ENCODE measurements at places on chromosomes 7 and 10. TPM values are rescaled to one million over a fixed set of nuclear protein-coding genes. Genes with fewer than 3 reads are reported as not detected.

- no peak for DNase-seq
These were observed 9.4 kb downstream of the EBF3 start for GRCh38 chr10:129954492-129955315.

Gene NRCAM
- polyA plus RNA-seq, result not detected

GRCh38 chr7:78489476-78490240, 691.1 kb downstream of the PHTF2 start:
- DNase-seq, result no peak

- DNase-seq, result peak; percentile 27
These were observed 1.8 kb downstream of the LFNG start for GRCh38 chr7:2521341-2521745.

GRCh38 chr7:55255496-55256445, 109.4 kb upstream of the LANCL2 start:
- DNase-seq, result no peak

- no peak for DNase-seq
These were observed 8.5 kb downstream of the CALML5 start for GRCh38 chr10:5490698-5491464.

GRCh38 chr7:146331369-146331768, 214.8 kb downstream of the CNTNAP2 start:
- DNase-seq, result no peak

DNA sequence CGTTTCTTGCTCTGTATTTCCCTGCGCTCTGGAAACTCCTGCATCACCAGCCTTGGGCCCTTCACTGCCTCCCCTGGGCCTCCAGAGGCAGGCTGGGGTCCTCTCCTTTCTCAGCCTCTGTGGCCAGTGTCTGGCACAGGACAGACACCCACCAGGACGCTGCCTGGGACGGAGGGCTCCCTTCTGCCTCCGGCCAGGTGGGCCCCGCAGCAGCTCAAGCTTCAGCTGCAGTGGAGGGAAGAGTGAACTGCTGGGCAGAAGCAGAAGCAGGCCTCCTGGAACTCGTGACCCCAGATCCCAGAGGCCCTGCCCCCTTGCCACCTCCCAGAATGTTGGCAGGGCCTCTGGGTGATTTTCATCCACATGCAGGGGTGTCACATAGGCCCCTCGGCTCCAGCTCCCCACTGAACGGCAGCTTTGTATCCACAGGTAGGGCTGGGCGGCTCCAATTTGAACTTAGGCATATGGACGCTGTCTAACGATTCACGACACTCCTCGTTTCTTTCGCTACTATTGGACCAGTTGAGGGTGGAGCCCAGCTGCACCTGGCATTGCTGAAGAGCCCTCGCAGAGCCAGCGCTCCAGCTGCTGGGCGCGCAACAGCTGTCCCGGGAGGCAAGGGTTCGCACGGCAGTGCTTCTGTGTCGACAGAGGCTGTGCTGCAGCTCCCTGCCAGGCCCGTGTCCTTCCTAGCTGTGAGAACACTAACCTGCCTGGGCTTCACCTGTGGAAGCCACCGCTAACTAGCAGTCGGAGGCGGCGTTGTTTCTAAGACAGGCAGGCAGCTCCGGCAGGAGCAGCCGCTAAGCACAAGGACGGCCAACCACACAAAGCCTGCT, 18.4 kb upstream of the GPR146 start:
- no peak for DNase-seq
